ENCODE measurements at places on chromosomes 16 and 17.

- no peak for DNase-seq
These were observed 2.8 kb upstream of the NAT9 start for GRCh38 chr17:74778960-74779359.

GRCh38 chr16:73020409-73020884 is 27.5 kb downstream of the ZFHX3 start:
- peak; percentile 90 for DNase-seq

DNA sequence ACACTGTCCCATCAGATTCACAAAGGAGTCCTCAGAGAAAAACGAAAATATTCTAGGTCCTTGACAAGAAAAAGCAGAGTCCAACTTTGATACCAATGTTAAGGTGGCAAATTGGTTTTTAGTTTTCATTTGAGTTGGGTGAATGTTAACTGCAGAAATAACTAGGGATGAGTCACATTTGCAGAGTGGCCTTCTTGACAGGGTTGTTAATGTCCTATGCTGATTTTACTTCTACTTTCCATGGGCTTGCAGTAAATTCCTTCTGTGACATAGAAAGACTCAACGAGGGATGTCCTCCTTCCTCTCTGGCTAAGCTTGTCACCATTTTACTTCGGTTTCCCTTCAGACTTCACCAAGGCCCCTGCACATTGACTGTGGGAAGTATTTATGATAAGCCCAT is 47.2 kb upstream of the ICAM2 start:
- no peak for DNase-seq

- DNase-seq: no peak
These were observed 217.1 kb downstream of the SLC39A11 start for GRCh38 chr17:72875361-72875760.

DNA sequence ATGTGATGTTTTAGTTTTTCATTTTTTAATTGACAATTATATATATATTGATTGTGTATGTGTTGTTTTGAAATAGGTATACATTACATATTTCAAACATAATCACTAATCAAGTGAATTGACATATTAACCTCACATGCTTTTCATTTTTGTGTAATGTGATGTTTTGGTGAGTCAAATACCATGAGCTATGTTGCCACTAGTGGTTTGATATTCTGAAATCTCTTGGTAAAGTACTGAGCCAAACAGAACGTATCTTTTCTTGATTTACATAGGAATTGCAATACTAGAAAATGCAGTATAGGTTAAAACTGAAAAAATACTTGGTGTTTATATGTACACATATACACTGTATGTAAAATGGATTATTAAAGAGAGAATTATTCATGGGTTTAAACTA is 65.2 kb upstream of the SIAH1 start:
- DNase-seq: no peak

GRCh38 chr17:47700471-47701449 is 6.8 kb downstream of the TBKBP1 start:
- no peak for DNase-seq

GRCh38 chr17:16381496-16381820 is 567 bp downstream of the UBB start:
- DNase-seq: no peak

- DNase-seq: no peak
These were observed 253.7 kb upstream of the HSBP1 start for GRCh38 chr16:83554096-83554495.

DNA sequence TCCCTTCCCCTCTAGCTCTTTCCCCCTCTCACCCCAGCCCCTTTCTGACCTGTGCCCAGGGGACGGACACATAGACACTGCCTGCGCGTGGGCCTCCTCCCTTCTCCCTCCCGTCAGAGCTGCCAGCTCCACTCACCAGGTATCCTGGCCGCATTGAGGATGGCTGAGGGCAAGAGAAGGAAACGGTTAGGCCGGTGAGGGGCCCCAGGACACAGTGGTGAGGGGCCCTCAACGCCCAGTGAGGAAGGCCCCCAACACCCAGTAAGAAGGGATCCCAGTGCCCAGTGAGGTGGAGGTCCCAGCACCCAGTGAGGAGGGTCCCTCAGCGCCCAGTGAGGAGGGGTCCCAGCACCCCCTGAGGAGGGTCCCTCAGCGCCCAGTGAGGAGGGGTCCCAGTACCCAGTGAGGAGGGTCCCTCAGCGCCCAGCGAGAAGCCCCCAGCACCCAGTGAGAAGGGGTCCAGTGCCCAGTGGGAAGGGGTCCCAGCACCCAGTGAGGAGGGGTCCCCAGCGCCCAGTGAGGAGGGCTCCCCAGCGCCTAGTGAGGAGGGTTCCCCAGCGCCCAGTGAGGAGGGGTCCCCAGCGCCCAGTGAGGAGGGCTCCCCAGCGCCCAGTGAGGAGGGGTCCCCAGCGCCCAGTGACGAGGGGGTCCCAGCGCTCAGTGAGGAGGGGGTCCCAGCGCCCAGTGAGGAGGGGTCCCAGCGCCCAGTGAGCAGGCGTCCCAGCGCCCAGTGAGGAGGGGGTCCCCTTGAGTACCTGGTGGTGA is 1.1 kb downstream of the PRSS22 start:
- DNase-seq: no peak

GRCh38 chr17:49213399-49213798 is 2.9 kb downstream of the ABI3 start:
- DNase-seq: no peak

DNA sequence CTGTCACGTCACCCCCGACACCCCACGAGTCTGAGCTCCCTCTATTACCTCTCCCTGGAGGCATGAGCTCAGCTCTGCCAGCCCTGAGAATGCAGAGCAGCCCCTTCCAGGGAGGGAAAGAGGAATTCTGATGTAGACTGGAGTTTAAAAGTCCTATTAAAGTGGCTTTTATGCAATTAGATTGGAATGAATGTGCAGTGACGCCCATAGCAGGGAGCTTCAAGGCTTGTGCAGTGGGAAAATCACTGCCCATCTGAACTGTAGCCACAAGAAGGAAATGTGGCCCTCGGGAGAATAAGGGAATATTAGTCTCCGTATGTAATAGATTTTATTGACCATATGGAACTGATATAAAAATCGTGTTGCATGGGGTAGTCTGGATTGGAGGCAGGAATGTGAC is 66.9 kb downstream of the ZNF423 start:
- DNase-seq: no peak
